Muscle of leg (tissue), 16 donors: ENCODE measurements at places on chromosomes 3 and 15. TPM values are rescaled to one million over a fixed set of nuclear protein-coding genes. Genes with fewer than 3 reads are reported as not detected.
A peak's percentile ranks its signal among the peaks of the same experiment; 100 is the strongest.

DNA sequence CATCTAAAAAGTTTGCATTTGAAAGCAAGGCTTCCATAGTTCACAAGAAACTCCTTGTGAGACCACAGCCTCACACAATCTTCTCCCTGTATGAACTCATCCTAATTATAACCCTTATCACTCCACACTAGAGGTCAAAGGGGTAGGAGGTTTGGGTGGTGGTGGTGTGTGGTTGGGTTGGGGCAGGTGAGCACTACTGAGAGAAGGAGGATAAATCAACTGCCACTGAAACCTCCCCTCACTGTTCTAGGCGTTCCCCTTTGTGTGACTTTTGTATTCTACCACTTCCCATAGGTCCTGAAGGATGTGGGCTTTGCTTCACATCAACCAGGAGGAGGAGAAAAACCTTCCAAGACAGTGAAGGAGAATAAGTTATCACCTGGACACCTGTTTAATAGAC is 6.4 kb upstream of the AGBL1 start:
- H3K4me3 ChIP-seq, result no peak overlapping the region
- H3K27ac ChIP-seq, result no peak overlapping the region
- H3K36me3 ChIP-seq, result no peaks in the 10 kb centered on the region

GRCh38 chr3:178182337-178182779 is 353.9 kb upstream of the KCNMB2 start:
- H3K27ac ChIP-seq, result no peak overlapping the region
- H3K27me3 ChIP-seq, result no peaks in the 10 kb centered on the region
- H3K36me3 ChIP-seq, result no peaks in the 10 kb centered on the region
- DNase-seq, result peak; percentile 51

The ATP13A5 gene
- 0.09 TPM for total RNA-seq

The CILP gene
- total RNA-seq, result 32.5 TPM

DNA sequence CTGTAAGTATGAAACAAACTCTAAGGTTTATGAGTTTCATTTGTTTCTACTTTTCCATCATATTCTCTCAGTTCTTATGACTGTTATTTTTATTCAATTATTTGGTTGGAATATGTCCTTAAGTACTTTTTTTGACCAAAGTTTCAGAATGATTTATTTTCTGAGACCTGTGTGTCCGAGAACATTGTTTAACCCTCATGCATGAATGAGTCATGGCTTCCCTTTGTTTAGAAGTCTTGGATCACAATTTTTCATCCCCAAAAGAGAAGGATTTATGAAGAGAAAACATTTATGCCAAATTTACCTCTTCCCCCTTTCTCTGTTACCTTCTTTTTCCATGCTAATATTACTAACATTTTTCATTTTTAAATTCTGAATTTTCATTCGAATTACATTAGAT is 518.0 kb upstream of the NR2F2 start:
- no peak overlapping the region for H3K27ac ChIP-seq
- H3K4me1 ChIP-seq, result no peaks in the 10 kb centered on the region
- no peaks in the 10 kb centered on the region for H3K27me3 ChIP-seq
- no peaks in the 10 kb centered on the region for H3K36me3 ChIP-seq
- no peak for DNase-seq
- no peak overlapping the region for H3K4me3 ChIP-seq

GRCh38 chr3:88936831-88937230 is 170.6 kb upstream of the EPHA3 start:
- H3K27me3 ChIP-seq, result no peaks in the 10 kb centered on the region
- no peaks in the 10 kb centered on the region for H3K36me3 ChIP-seq
- no peaks in the 10 kb centered on the region for H3K4me1 ChIP-seq
- H3K27ac ChIP-seq, result no peak overlapping the region
- H3K4me3 ChIP-seq, result no peak overlapping the region
- peak; percentile 22 for DNase-seq

The ADAMTS7 gene
- total RNA-seq, result 4.9 TPM

The PRSS50 gene
- total RNA-seq, result 0.09 TPM

DNA sequence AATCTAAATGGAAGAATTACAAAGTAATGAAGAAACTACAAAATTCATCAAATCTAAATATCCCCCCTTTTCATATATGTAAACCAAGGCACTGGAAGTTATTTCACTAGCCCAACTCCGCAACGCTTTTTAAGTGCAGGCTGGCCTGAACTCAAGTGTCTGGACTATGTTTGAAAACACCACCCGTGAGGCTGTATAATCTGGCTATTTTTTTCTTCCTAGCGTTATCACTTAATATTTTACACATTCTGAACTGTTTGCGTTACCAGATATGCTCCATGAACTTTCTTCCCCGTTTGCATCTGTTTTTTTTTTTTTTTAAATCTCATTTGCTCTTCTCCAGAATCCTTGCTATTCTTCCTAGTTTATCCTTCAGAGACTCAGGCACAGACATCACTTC is 619.5 kb upstream of the CBLB start:
- H3K4me3 ChIP-seq, result no peak overlapping the region
- no peak for DNase-seq
- H3K27ac ChIP-seq, result no peak overlapping the region
- H3K4me1 ChIP-seq, result no peaks in the 10 kb centered on the region
- no peaks in the 10 kb centered on the region for H3K36me3 ChIP-seq
- no peaks in the 10 kb centered on the region for H3K27me3 ChIP-seq

The GOLGA8K gene
- total RNA-seq, result 0.75 TPM

The CYP1A2 gene
- not detected for total RNA-seq
